ENCODE measurements at places on chromosomes 4 and X. TPM values are rescaled to one million over a fixed set of nuclear protein-coding genes. Genes with fewer than 3 reads are reported as not detected.

Gene HELT
- total RNA-seq, result not detected

Gene AFF1
- 32.1 TPM for total RNA-seq

Gene TRAM1L1
- 6.3 TPM for total RNA-seq

Gene SORBS2
- total RNA-seq, result 4.5 TPM

Gene MAGEC2
- total RNA-seq, result not detected

Gene ERVMER34-1
- total RNA-seq, result 0.12 TPM

Gene TSPAN7
- total RNA-seq, result not detected

Gene CENPVL2
- not detected for total RNA-seq

Gene MSX1
- total RNA-seq, result 23.1 TPM

Gene AGTR2
- not detected for total RNA-seq

Gene NEIL3
- total RNA-seq, result 5.4 TPM

Gene SOX3
- total RNA-seq, result not detected

Gene USP17L17
- total RNA-seq, result not detected

Gene NXF2B
- not detected for total RNA-seq

Gene TBX22
- not detected for total RNA-seq

Gene NALF2
- not detected for total RNA-seq

Gene L1CAM
- total RNA-seq, result 47.4 TPM

Gene XK
- total RNA-seq, result under 0.01 TPM

Gene FGF13
- 2.3 TPM for total RNA-seq

Gene PNMA6F
- not detected for total RNA-seq

Gene ELK1
- total RNA-seq, result 35.0 TPM

Gene BEX1
- 0.61 TPM for total RNA-seq

Gene NUP62CL
- total RNA-seq, result 0.16 TPM

Gene BMPR1B
- 0.73 TPM for total RNA-seq

Gene C4orf50
- total RNA-seq, result not detected

Gene SMS
- total RNA-seq, result 39.1 TPM

Gene VCX2
- not detected for total RNA-seq

Gene HTRA3
- total RNA-seq, result 4.6 TPM

Gene BEND2
- total RNA-seq, result not detected

Gene DCHS2
- total RNA-seq, result not detected
